ENCODE measurements at places on chromosomes 5 and 9.

DNA sequence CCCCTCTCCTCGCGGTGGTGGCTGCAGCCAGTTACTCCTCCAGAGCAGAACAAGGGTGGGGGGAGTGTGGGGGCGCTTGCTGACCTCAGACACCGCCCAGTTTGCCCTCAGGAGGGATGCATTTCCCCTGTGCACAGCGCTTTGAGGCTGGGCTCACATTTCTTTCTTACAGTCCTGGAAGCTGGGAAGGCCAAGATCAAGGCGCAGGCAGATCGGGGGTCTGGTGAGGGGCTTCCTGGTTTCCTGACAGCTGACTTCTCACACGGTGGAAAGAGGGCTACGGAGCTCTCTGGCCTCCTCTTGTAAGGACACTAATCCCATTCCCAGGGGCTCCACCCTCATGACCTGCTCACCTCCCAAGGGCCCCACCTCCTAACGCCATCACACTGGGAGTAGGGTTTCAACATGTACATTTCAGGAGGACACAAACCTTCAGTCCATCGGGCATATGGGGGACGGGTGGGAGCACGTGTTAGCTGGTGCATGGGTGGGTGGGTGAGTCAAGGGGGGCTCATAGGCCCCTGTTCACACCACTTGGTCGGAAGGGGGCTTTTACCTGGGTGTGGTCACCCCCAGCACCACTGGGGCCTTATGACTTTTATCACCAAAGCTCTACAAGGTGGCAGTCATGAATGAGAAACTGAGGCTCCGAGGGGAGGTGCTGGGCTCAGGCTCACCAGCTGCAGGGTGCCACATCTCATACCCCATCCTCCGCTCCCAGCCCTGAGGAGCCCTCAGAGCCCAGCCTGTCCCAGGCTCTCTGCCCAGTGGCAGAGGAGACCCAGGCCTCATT lies 7.7 kb upstream of the SCGB3A1 start:
- no peak for DNase-seq

- DNase-seq, result no peak
These were observed 57.5 kb downstream of the ZNF510 start for GRCh38 chr9:96720435-96720834.

GRCh38 chr5:138351517-138351916 lies 968 bp upstream of the KDM3B start:
- DNase-seq, result no peak

DNA sequence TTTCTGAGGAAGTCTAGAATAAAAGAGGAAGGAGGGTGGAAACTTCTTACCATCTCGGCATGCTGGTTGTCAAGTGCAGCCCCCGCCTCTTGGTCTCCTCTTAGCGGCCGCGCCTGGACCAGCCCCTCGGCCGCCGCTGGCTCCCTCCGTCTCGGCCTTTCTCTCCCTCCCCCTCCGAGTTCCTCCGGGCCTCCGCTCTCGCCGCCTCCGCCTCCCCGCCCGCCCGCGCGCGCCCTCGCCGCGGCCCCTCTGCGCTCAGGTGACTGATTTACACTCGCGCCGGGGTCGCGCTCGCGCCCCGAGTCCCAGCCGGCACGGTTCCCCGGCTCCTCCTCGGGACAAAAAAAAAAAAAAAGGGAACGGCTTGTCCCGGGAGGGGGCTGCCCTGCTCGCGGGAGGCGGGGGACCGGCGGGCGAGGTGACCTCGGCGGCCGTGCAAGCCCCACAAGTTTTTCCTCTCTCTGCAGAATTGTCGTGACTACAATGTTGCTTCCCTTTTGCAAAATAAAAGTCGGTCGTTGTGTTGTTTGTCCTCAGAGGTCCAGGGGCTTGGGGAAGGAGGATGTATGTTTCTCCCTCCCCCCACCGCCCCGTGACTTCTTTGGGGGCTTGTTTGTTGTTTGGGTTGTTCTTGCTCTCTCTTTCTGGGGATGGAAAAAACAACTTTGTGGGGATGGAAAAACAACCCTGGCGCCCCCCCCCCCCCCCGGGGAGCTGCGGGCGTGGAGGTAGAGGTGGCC lies at the start of gene BNC2:
Gene BNC2, minus strand, starts transcription at position 75 of the 740 bp plus-strand sequence. Its CDS starts 22 bp downstream, at position 53.
- DNase-seq, result no peak

DNA sequence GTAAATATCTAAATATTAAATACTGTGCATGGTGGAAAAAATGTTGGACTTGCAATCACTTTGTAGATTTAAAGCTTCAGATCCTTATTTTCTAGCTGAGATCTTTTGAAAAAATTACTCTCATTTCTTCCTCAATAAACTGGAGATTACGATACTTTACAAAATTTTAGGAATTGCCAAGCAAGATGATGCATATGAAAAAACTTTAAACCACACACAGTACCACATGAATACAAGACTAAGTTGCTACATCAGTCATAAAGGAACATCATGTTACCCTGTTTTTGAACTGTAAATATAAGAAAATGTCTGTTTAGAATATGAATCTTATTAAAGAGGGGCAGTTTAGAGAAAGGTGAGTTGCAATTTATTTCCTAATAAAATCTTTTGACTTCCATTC lies 703.6 kb upstream of the NUDT12 start:
- no peak for DNase-seq

GRCh38 chr5:147175516-147176097 lies 59.2 kb upstream of the STK32A start:
- no peak for DNase-seq

DNA sequence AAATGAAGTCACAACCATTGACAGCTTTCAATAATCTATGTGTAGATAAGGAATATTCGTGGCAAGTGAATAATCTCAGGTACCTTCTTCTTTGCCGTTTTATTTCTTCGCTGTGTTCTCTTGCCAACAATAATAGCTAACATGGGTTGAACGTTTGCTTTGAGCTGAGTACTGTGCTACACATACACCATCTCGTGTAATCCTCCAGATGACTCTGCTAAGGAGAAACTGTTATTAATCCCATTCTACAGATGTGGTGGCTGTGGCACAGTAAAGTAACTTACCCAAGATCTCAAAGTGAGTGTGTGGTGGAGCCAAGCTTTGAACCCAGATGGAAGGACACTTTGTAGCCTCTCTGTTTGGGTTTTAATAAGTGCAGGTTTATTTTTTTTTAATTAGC lies 179.7 kb downstream of the C9orf152 start:
- no peak for DNase-seq

- DNase-seq, result no peak
These were observed 213.2 kb downstream of the ESM1 start for GRCh38 chr5:54772231-54772630.

DNA sequence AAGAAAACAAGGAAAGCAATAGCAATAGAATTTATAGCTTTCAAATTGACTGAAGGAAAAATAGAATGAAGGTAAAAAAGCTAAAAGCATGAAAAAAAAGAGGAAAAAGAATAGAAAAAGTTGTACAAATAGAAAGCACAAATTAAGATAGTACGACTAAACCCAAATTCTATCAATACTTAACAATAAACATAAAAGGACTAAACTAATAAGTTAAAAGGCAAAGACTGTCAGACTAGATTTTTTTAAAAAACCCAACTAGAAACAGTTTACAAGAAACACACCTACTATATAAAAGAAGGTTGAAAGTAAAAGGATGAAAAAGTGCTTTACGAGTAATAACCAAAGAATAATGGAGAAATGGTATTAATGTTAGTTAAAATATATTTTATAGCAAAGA lies 34.7 kb upstream of the NRARP start:
- DNase-seq, result no peak

- DNase-seq, result no peak
These were observed 607.2 kb downstream of the EFNA5 start for GRCh38 chr5:107063511-107063910.

DNA sequence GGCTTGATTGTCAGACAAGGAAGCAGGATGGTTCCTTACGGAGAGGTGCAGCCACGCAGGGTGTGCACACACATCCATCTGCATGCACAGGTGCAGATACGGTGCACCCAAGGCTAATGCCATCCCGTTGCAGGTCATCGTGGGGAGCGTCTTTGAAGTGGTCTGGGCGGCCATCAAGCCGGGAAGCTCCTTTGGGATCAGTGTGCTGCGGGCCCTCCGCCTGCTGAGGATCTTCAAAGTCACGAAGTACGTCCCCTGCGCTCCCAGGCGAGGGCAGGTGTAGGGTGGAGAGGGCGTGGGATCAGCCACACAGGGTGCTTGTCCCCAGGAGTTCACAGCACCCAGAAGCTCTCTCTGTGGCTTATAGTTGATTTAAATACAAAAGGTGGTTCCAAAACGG lies 106.4 kb downstream of the CACNA1B start:
- no peak for DNase-seq
